Common myeloid progenitor, CD34-positive (primary cell): ENCODE measurements at places on chromosomes 7 and 10.

DNA sequence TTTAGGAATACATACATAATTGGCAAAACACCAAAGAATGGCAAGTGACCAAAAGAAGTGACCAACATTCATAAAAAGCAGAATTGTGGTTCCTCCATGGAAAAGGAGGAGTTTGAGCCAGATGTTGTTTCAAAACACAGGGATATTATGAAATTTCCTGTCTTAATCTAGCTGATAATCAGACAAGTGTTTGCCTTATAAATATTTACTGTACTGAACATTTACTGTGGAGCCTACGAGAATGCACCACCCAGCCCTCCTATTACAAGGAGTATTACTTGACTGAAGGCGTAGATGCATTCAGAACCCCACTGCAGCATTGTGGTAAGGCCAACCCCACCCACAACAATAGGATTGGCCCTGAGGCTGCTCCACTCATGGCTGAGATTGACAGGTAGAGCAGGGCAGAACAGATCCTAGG, 118.9 kb downstream of the AKR1D1 start:
- DNase-seq: no peak

- DNase-seq: no peak
These were observed 431.4 kb downstream of the DNAJB6 start for GRCh38 chr7:157768198-157768597.

DNA sequence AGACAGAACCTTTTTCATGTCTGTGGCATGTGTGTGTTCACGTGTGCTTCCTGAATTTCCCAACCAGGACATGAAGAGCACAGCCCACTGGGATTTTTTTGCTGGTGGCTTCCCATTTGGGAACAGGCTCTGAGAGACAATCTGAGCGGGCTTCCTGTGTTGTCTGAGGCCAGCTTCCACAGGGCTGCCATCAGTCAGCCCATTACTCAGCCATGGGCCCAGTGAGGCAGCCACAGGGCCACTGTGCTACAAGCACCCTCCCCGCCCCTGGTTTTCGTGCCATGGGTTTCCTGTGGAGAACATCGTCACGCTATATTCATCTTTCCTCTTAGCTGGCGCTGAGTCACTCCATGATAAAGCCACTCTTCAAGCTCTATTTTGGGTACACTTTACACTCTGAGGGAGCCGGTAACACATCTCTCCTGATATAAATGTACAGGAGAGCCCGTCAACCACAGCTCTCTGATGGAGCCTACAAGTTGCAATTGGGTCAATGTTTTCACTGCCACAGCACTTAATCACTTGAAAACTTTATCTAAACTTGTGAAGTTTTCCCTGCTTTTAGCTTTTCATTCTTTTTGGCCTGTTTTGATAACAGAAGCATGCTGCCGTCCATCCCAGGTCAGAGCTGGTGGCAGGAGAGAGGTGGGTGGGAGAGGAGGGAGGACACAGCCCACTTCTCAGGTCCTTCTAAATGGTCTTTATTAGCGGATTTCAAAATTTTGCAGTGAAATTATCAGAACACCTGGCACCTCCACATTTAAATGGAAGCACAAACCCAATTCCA, 96.9 kb downstream of the HIPK2 start:
- peak; percentile 85 for DNase-seq

GRCh38 chr7:94039368-94040035, 35.3 kb upstream of the BET1 start:
- no peak for DNase-seq

- peak; percentile 35 for DNase-seq
These were observed 163.7 kb downstream of the SEMA3D start for GRCh38 chr7:85023066-85023712.

DNA sequence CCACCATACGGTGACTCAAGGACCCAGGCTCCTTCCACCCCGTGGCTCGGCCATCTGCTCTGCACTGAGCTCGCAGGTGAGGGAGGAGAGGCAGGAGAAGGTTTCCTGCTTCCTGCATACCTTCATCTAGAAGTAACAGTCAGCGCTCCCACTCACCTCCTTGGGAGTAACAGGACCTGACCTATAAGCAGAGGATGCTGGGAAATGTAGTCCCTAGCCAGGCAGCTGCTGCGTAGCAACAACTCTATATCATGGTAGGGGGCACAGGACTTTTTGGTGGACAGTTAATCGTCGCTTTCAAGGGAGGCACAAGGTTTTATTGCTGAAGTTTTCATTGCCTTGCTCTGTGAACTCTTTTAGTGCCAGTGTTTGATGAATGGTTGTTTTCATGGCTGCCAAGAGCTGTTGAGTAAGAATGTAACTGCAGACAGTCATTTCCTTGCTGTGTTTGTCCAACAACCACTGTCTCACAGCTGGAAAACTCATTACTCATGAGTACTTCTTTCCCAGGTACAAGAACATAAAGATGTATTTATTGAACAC, 10.2 kb upstream of the ZFYVE27 start:
- DNase-seq: no peak

GRCh38 chr10:70253878-70254765, 20.9 kb upstream of the PPA1 start:
- DNase-seq: no peak

DNA sequence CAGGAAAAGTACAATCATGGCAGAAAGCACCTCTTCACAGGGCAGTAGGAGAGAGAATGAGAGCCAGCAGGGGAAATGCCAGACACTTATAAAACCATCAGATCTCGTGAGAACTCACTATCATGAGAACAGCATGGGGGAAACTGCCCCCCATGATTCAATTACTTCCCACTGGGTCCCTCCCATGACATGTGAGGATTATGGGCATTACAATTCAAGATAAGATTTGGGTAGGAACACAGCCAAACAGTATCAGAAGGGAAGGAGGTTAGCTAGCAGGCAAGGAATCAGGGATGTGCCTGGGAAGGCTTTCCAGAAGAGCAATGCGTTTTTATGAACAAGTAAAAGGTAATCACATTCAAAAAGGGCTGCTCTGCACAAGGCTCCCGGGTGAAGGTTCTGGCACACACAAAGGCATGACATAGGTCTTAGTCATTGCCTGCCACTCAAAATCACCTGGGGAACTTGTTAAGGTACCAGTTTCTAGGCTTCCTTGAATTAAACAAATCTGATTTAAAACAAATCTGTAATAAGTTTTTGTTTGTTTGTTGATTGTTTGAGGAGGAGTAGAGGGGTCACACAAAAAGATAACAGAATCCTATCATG, 40.9 kb downstream of the BMPER start:
- no peak for DNase-seq

DNA sequence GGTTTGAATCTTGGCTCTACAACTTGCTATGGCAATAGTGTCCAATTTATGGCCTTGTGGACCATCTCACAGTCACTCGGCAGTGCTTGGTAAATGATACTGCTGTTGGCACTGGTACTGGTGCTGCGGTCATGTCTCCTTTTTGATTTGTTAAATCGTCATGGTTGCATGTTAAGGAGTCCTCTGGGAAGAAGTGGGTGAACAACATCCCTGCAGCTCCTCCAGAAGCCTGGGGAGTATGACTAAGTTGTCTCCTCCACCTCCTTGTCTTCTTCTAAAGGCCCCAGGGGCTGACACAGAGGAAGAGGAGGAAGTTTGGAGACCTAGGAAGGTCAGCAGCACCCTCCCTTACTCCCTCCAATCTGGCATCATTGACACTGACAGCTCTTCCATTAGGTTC, 8.5 kb downstream of the ITPRIP start:
- no peak for DNase-seq

- peak; percentile 80 for DNase-seq
These were observed 43.0 kb downstream of the ELMO1 start for GRCh38 chr7:37405603-37406122.

DNA sequence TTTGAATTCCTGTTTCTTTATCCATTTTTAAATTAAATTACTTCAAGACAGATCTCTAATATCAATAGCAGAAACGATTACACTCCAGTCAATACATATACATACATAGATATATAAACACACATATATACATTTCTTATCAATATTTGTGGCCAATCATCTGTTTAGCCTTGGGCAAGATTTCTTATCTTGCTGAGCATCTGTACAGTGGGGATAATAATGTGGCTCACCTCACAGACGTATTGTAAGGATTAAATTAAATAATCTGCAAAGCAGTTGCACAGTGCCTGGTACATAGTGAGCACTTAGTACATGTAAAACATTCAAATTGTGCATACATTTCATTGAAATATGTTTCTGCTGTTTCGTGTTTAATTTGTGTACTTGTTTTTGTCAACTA, 17.5 kb upstream of the CACNB2 start:
- DNase-seq: no peak

- DNase-seq: no peak
These were observed 13.1 kb upstream of the ASB4 start for GRCh38 chr7:95472581-95473161.

DNA sequence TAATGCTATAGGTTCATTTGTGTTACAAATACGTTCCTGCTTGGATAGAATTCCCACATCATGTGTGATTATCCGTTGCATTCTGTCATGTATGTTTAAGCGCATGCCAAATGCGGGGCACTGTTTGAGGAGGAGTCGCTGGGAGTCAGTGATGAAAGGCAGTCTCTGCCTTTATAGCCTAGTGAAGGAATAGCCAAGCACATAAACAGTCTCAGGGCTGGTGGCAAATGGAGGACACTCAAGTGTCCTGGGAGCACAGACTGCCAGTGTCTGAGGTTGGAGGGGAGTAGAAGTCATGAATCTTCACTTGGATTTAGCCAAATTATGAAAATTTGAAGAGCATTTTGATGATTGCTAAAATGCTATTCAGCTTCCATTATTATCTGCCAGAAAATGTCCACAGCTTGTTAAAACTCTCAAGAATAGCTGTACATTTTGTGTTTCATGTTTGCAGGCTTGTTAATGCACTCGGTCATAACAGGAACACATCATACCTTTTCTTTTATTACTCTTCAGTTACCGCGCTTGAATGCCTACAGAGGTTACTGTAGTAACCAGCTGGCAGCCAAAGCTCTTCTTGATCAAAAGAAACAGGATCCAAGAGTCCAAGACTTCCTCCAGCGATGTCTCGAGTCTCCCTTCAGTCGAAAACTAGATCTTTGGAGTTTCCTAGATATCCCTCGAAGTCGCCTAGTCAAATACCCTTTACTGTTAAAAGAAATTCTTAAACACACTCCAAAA, 41.6 kb downstream of the NET1 start:
- no peak for DNase-seq

DNA sequence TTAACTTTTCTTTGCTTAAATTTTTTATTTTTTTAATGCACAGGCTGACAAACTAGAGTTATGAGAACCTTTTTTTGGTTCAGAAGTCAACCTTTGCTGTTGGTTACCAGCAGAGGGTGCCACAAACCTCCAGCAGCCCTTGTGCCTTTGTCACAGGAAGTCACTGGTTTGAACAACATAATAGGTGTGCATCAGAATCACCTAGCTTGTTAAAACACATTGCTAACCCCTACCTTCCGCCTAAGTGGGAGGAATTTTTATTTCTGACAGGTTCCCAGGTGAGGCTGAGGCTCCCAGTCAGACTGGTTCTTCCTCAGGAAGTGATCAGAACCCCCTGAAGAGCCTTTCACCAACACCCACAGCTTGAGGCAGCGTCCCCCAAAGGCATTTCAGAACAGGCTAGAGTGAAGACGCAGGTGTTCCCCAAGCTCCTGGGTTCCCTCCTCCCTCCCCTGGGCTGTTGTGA, 22.6 kb upstream of the VDAC2 start:
- peak; percentile 83 for DNase-seq

- DNase-seq: no peak
These were observed 41.7 kb downstream of the SP8 start for GRCh38 chr7:20744954-20745446.

- no peak for DNase-seq
These were observed 85.8 kb upstream of the LRRC18 start for GRCh38 chr10:49025347-49025983.

- no peak for DNase-seq
These were observed 83.0 kb downstream of the COL13A1 start for GRCh38 chr10:69884686-69885085.

GRCh38 chr10:44725404-44725803, 185.7 kb upstream of the TMEM72 start:
- peak; percentile 72 for DNase-seq

GRCh38 chr10:106395041-106395749, 769.3 kb downstream of the SORCS1 start:
- DNase-seq: no peak

GRCh38 chr7:43873300-43873699, 4.0 kb upstream of the MRPS24 start:
- no peak for DNase-seq

DNA sequence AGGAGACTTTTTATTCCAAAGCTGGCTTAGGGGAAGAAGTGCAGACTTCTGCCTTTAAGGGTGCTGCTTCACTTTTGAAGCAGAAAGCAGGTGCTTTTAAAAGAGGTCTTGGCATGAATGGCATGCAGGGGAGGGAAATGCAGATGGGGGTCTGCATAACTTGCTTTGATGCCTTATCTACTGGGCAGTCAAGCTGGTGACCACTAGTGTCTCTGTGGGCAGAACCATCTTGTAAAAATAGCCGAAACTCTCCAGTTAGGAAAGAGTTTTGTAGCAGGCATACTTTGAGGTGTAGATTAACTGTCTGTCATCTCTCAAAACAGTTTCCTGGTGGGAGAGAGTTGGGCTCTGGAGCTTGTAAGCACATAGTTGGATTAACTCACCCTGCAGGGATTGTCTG, 9.9 kb upstream of the CTNNA3 start:
- DNase-seq: no peak

- DNase-seq: no peak
These were observed 70.8 kb downstream of the GRID1 start for GRCh38 chr10:86295791-86296190.

DNA sequence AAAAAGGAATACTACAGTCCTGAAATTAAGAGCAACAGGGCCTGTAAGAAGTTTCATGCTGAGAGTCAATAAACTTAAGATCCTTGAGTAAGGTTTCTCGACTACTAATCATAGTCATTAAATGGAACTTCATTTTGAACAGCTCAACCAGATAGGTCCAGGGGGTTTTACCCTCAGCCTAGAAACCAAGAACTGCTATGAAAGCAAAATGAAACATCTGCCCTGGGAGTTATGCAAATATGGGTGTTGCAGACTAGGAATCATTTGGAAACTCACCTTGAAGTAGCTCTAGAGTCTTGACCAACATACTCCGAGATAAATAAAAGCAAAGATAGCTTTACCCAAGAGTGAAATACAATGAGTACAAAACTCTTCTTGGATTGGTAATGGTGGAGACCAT, 128.0 kb downstream of the HGF start:
- DNase-seq: no peak

DNA sequence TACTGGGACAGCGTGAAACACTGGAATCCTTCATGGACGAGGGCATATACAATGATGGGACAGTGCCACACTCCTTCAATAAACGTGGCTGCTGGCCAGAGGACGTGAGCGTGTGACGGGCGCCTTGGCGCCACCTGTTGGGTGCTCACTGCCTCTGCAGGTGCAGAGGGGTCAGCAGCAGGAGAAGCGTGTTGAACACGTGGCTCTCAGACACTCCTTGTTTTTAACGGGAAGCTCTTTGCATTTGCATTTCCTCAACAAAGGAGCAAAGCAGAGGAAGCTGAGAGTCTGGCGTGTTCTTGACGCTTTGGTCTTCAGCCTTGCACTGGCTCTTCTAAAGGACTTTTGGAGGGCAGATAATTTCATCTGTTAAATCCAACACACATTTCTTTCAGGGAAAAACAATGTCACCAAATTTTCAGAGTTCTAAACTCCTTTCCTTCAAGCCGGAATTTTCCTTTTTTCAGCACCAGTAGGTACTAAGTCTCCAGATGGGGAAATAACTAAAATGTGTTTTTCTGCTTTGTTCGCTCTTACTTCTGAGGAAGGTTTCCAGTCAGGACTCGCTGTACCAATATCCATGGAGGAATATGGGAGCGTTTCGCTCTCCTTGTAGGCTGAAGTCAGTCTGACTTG, 2.9 kb upstream of the GET4 start:
- peak; percentile 80 for DNase-seq
